ENCODE measurements at places on chromosomes 12 and 14.
A peak's percentile ranks its signal among the peaks of the same experiment; 100 is the strongest.

- no peak for DNase-seq
These were observed 5.9 kb upstream of the ORAI1 start for GRCh38 chr12:121620333-121620891.

DNA sequence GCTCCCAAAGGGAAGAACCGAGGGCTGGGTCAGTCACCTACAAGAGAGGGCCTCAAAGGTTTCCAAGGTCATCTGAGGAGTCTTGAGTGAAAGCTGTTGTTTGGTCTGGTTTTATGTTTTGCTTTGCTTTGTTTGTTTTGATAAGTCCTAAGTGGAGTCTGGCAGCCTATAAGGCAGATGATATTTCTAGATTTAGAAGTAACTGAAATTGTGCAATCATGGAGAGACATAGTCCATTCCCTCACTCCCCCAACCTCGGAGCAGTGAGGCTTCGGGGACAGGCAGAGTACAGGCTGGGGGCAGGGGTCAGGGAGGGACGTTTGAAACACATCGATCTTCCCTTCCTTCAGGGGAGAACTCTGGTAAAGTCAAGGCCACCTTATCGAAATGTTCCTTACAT lies 42.3 kb downstream of the TTC9 start:
- no peak for DNase-seq

DNA sequence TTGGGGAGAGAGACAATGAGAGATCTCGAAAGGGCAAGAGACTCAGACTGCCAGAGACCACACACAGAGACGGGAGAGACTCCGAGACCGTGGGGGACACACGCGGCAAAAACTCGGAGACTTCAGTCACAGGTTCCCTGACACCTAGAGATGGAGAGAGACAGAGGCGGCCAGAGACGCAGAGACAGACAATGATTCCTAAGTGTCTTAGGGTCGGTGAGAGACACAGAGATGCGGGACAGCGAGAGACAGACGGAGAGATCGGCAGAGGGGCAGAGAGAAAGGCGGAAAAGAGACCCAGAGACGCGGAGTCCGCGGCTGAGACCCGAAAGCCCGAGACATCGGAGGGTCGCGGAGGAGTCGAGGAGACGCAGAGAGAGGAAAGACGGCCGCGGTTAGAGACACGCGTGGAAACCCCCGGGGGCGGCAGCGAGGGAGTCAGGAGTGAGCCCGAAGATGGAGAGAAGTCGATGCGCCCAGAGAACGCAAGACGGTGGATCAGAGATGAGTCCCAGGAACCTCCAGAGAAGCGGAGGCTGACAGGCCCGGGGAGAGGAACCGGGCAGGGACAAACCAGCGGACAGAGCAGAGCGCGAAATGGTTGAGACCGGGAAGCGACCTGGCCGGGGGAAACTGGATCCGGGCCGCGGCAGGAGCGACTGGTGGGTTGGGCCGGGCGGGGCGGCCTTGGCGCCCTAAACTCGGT lies 7.8 kb downstream of the LHX5 start:
- DNase-seq, result no peak

DNA sequence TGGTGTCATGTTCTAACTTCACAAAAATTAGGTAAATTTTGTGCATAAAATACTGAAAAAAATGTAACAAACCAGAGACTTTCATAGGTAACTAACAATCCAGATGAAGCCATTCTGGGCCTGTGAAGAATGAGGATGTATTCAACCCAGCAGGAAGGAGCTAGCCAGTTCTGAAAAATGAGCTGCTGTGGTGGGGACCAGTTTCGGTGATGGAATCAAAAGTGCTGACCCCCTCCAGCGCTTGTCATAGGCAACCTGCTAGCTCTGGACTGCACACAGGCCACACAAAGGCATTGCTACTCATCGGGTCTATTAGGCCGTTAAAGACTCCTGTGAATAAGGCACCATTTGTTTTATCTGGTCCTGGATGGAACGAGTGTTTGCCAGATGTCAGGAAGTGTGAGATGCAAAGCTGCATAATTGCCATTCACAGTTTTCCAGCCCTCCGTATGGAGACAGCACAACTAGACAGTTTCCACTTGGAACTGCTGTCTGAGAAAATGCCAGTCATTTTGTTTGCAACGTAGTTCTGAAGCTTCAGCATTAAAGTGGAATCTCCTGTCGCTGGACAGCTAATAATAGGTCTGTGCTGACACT lies 3.3 kb upstream of the RIMBP2 start:
- no peak for DNase-seq

GRCh38 chr14:96038558-96038919 lies 623 bp upstream of the C14orf132 start:
- no peak for DNase-seq

- DNase-seq, result peak; percentile 71
These were observed 14.6 kb downstream of the CAPS2 start for GRCh38 chr12:75315518-75315917.

GRCh38 chr14:96252323-96252998 lies 3.5 kb upstream of the BDKRB1 start:
- DNase-seq, result no peak

DNA sequence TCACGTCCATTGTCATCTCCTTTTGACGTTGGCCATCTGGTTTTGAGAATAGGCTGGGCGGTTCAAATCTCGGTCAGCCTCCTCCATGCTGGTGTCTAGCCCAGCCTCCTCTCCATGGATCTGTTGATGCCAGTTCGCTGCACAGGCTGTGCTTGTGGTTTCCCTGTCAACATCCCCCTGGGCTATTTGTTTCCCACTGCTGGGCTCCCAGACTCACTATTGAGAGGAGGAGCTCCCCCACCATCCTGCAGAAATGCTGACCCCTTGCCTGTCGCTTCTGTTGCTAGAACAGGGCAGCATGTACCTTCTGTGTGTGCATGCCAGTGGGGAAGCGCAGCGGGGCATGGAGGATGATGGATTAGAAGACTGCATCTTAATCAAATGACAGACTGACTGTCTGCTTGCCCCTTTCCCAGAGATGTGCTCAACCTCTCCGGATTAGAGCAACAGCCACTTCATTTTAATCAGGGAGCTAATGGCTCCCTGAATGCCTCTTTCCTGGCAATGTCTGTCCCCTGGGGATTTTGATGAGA lies 170.5 kb downstream of the TSPAN9 start:
- no peak for DNase-seq

Data from brain microvascular endothelial cell (primary cell).